ENCODE measurements at places on chromosomes 2 and 18. TPM values are rescaled to one million over a fixed set of nuclear protein-coding genes. Genes with fewer than 3 reads are reported as not detected.

DNA sequence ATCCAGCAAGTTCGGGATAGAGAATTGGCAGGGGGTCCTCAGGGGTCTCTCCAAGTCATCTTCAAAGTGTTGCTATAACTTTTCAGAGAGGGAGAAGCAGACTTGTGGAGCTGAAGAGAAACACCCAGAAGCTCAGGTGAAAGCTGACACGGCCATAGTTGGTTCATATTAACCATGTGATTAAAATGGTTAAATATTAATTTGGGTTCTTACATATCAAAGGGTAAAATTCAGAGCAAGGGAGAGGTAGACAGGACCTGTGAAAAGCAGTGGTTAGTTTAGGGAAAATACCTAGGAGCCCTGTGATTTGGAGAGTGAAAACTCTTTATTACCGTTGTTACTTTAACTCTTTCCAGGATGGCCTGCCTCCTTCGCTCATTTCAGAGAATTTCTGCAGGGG lies at the start of gene UGT1A6:
Gene UGT1A6 (plus strand): TSS at position 243 of the 400 bp plus-strand sequence. CDS start 115 bp downstream, at position 358.
- no peaks in the 10 kb centered on the region for H3K36me3 ChIP-seq
- no peak for DNase-seq
- H3K4me3 ChIP-seq: no peak within 1 kb of the TSS
- no peaks in the 10 kb centered on the region for H3K27me3 ChIP-seq

DNA sequence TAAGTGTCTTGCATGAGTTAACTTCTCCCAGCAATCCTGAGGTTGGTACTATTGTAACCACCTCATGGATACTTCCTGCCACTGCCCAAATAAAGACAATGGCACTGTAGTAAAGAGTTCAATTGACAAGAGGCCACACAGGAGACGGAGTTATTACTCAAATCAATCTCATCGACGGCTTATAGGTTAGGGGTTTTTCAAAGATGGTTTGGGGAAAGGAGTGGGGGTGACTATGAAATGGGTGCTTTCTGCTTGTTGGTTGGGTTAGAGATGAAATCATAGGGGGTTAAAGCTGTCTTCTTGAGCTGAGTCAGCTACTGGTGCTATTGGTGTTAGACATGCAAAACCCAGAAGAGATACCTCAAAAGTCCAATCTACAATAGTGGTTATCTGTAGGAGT lies 1258.0 kb upstream of the ZEB2 start:
- H3K27ac ChIP-seq: no peak overlapping the region
- H3K27me3 ChIP-seq: no peaks in the 10 kb centered on the region
- H3K36me3 ChIP-seq: no peaks in the 10 kb centered on the region
- no peak for DNase-seq

GRCh38 chr2:168079236-168079635 lies 168.2 kb downstream of the STK39 start:
- H3K4me3 ChIP-seq: no peak overlapping the region
- H3K4me1 ChIP-seq: no peaks in the 10 kb centered on the region
- no peak overlapping the region for H3K27ac ChIP-seq
- H3K27me3 ChIP-seq: no peaks in the 10 kb centered on the region

DNA sequence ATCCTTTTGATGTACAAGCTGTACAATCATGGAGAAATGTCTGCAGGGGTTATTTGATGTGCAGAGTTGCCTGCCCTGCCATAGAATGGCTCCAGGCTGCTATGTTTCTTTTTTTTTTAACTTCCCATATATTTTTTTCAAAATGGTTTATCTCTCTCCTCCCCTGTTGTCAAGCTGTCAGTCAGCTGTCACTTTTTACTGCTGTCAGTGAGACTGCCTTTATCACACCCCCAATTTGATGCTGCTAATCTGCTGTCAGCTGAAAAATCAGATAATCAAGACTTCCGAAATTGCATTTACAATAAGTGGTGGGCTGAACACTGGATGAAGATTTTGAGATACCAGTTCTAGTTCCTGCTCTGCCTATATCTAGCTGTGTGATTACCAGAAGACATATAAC lies 382.6 kb downstream of the ZEB2 start:
- peaks cover 7% of the 10 kb centered on the region for H3K4me1 ChIP-seq
- peak overlapping the region; percentile 28 for H3K27ac ChIP-seq
- DNase-seq: no peak

DNA sequence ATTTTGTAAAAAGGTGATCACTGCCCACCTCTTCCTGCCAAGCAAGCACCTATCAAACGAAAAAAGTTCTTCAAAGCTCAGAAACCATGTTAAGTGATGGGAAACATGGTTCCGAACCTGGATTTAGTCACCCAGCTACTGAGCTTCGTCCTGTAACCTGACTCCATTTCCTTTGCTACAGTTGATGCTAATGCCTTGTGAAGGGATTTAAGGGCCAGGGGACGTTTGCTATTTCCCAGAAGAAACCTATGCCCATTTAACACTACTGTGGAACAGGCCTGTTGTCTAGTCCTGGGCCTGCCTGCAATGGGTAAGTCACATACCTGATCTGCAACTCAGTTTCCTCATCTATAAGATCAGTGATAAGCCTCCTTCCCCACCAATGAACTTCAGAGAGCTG lies 14.8 kb downstream of the SERPINE2 start:
- H3K4me3 ChIP-seq: no peak overlapping the region
- H3K27ac ChIP-seq: no peak overlapping the region
- DNase-seq: no peak
- peaks cover 12% of the 10 kb centered on the region for H3K4me1 ChIP-seq
- H3K36me3 ChIP-seq: no peaks in the 10 kb centered on the region

GRCh38 chr2:157233506-157233905 lies 24.0 kb upstream of the GALNT5 start:
- H3K27ac ChIP-seq: no peak overlapping the region
- H3K4me1 ChIP-seq: no peaks in the 10 kb centered on the region
- no peak for DNase-seq
- no peaks in the 10 kb centered on the region for H3K27me3 ChIP-seq

DNA sequence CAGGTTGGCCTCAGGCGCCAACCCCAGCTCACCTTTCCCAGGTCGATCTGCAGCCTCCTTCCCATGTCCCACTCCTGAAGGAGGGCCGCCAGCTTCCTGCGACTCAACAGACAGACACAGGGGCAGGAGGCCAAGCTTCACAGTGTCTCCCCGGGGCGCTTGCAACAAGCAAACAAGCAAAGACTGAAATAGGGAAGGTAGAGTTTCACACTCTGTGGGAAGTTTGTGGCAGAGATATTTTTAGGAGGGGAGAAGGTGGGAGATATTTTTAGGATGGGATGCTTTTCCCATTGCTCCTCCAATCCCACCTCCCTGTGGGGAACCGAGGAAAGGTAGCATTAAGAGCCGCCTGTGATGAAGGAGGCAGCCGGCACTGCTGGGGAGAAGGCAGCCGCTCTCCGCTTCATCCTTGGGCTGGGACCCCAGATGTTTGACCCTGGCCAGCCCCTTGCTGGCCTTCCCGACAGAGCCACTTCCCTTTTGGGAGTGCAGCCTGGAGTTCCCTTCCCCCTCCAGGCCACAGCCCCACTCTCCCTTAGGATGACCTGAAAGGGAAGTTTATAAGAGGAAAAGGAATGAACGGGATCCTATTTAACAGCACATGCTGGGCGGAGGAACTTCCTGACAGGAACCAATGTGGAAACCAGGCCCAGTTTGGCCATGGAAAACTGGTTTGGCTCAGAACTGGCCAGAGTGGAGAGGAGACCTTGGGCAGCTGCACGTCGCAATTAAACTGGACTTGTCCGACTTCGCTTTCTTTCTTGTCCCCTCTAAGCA lies 142.2 kb upstream of the SMAD2 start:
- DNase-seq: no peak
- H3K27me3 ChIP-seq: peaks cover 20% of the 10 kb centered on the region
- no peak overlapping the region for H3K27ac ChIP-seq
- H3K4me3 ChIP-seq: no peak overlapping the region
- no peaks in the 10 kb centered on the region for H3K4me1 ChIP-seq

DNA sequence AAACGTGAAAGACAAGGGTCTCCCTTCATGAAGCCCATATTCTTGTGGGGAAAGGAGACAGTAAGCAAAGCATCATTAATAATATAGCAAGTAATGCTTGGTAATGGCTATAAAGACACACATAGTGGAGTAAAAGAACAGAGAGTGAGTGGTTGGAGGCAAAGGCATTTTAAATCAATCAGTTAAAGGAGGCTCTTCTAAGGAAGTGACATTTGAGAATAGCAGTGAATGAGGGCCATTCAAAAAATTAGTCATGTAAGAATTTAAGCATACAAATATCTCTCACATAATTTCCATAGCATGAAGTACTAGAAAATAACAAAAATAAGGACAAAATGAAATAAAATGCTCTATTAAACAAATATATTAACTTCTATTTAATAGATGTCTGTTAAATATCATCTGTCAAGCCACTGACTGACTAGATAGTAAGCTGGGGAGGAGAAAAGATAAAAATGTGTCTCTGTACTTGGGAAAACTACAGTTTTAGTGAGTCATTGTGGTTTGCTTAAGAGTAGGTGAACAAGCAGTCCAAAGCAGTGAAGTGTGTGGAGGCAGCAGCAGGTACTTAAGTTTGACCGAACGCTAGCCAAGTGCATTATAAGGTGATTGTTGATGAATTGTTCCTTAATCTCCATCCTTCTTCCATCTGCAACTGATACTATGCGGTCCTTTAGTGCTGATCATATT lies 160.1 kb downstream of the PARD3B start:
- H3K4me1 ChIP-seq: peaks cover 4% of the 10 kb centered on the region
- H3K27ac ChIP-seq: no peak overlapping the region
- no peaks in the 10 kb centered on the region for H3K36me3 ChIP-seq
- no peaks in the 10 kb centered on the region for H3K27me3 ChIP-seq

DNA sequence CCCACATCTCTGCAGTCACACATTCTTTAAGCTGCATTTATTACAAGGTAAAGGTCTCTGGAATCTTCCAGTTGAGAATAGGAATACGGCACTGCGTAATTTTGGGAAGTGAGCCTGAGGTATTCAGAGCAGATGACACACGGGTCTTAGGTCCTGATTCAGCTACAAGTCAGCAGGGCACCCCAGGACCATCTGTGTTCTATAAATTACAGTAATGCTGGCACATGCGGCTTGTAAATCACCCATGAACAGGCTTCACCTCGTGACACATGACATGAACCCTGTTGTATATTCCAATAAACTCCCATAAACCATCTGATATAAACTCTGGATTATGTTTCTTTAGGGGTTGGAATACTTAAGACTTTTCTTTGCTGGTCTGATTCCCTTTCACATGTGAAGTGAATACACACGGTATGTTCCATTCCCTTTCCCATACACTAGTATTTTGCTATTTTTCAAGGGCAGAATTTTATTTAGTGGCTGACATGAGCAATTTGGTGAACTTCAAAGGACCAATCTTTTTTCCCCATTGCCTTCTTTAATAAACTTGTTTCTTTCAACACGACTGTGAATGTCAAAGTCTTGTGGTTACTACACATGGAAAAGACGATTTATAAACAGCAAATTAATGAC lies 298.6 kb downstream of the MEIS1 start:
- no peak overlapping the region for H3K4me3 ChIP-seq
- DNase-seq: no peak
- H3K27me3 ChIP-seq: no peaks in the 10 kb centered on the region
- no peak overlapping the region for H3K27ac ChIP-seq

- H3K36me3 ChIP-seq: no peaks in the 10 kb centered on the region
- no peak for DNase-seq
- no peak overlapping the region for H3K27ac ChIP-seq
- no peak overlapping the region for H3K4me3 ChIP-seq
- no peaks in the 10 kb centered on the region for H3K27me3 ChIP-seq
These were observed 11.5 kb upstream of the DIPK1C start for GRCh38 chr18:74468547-74469061.

DNA sequence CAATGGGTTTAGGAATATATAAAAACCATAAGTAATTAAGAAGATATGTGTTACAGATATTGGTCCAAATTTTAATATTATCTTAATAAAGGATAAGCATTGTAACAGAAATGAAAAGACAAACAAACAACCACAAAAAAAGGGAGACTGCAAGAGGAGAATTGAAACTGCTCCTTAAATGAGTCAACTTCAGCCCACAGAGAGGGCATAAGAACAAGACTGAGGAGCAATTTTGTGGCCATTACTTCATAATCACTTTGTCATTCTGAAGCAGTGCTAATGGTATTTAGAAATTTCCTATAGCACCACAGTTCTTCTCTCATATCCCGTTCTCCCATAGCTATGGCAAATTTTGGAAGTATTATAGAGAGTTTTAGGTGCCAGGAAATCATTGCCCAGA lies 193.2 kb upstream of the HNMT start:
- H3K4me1 ChIP-seq: no peaks in the 10 kb centered on the region
- H3K27me3 ChIP-seq: no peaks in the 10 kb centered on the region
- H3K4me3 ChIP-seq: no peak overlapping the region
- DNase-seq: no peak
- H3K27ac ChIP-seq: no peak overlapping the region

DNA sequence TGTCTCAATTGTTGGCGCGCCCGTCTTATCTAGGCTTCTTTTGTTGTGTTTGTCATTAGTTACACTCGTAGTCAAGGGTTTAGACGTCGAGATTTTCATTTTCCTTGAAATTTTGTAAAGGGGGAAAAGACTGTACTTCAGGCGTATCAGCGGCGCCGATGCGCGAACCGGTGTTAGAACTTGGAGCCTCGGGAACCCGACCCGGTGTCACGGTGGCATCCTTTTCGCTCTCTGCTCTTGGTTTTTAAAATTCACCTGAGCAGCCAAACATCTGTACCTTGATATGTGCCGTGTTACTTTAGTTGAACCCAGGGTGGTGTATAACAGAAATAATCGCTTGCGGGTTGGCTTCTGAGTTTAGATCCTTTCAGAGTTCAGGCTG lies 643 bp downstream of the RMC1 start:
- H3K27ac ChIP-seq: no peak overlapping the region
- peaks cover 24% of the 10 kb centered on the region for H3K36me3 ChIP-seq
- H3K4me3 ChIP-seq: peak overlapping the region; percentile 85
- H3K27me3 ChIP-seq: no peaks in the 10 kb centered on the region
- DNase-seq: no peak
- peaks cover 11% of the 10 kb centered on the region for H3K4me1 ChIP-seq

The KCNE4 gene
- 3.1 TPM for total RNA-seq

The ACADL gene
- total RNA-seq: not detected

The TOGARAM2 gene
- total RNA-seq: 0.03 TPM

The MEP1B gene
- total RNA-seq: not detected

The C2orf69 gene
- 13.5 TPM for total RNA-seq

The PRKAG3 gene
- not detected for total RNA-seq

The TMEM198 gene
- 0.03 TPM for total RNA-seq

The SLC5A7 gene
- total RNA-seq: not detected

Measured in SJSA1 (cell line).